Stimulated activated naive B cell treated with anti-CD40 and anti-IgM and Interleukin-4, amounts not matched to agents 10 μg/mL and 1 μg/mL and 100 μg/mL, for 72 hours (primary cell): ENCODE measurements at places on chromosomes 16 and 17.

DNA sequence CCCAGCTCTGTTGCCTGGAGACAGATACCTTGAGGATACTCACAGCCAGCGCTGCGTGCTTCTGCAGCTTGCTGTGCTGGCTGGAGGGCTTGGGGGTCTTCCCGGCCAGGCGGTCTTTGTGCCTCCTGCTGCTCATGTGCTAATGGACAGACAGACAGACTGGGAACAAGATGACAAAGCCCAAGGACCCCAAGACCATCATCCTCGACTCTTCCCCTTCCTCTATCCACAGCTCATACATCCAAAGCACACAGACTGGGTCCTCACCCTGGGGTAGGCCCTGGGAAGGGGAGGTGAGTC, 7.7 kb downstream of the NKIRAS2 start:
- DNase-seq: no peak

DNA sequence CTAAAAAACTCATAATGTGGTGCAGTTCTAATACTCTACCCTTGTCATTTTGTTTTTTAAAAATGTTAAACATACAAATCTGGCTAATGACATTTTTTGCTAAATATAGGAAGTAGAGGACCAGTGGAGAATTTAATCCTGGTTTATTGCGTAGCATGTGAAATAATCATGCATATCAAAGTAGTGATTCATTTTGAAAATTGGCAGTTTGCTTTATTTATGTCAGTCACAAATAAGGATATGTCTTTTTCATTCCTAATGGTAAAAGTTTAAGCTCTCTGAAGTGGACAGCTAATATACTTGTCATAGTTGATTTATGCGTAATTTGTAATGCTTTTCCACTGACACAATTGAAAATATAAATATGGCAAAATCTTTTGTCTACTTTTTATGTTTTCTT, 224.2 kb downstream of the BCAS3 start:
- no peak for DNase-seq

- DNase-seq: no peak
Observed at GRCh38 chr16:54411544-54411943, 125.0 kb upstream of the IRX3 start.

DNA sequence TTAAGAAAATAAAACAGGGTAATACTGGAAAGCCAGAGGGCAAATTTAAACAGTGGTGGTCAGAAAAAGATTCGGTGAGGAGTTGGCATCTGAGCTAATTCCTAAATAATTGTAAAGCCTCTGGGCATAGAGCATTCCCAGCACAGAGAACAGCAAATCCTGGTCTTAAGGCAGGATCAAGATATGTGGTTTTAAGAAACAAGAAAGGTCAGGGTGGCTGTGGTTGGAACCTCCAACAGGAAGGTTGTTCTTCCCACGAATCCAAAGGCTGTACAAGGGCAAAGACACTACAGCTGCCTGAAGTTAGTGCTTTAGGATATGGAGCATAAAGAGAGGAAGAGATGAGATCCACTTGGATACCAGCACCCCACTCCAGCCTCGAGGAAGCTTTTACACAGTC, 114.6 kb downstream of the ZNF18 start:
- no peak for DNase-seq

GRCh38 chr17:76032073-76032779, 5.1 kb upstream of the EVPL start:
- DNase-seq: no peak

DNA sequence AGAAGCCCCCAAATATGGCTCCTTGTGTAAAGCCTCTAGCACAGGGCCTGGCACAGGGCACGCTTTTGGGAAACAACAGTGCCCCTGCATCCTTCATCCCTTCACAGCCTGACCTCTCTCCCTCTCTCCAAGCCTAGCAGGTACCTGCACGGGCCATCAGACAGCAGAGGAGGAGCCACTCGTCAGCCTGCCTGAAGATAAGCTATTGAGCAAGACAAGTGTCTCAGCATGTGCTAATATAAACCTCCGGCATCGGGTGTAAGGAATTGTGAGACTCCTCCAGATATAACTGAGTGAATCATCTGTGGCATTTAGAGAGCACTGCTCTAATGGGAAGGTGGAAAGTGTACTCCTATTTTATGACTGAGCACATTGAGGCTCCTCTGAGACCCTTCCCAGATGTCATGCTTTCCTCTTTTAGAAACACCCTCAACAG, 38.3 kb downstream of the TBX4 start:
- no peak for DNase-seq

DNA sequence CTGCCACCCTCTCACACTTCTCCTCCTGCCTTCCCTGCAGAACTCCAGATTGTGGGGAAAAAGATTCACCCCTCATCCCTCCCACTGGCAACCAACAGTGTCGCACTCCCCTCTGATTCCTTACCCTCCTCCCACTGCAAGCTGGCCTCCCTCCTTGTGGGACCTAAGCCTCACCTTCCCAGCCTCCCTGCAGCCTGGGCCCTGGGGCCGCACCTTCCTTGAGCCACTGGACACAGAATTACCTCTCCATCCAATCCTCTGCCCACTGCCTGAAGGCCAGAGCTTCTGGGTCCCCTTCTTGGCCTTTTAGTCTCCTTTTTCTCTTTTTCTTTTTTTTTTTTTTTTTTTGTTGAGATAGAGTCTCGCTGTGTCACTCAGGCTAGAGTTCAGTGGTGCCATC, 33.9 kb downstream of the NGFR start:
- no peak for DNase-seq

- no peak for DNase-seq
Observed at GRCh38 chr16:1177053-1177452, 24.1 kb downstream of the CACNA1H start.

- no peak for DNase-seq
Observed at GRCh38 chr17:7932483-7932891, 481 bp downstream of the CNTROB start.

GRCh38 chr17:47615766-47616424, 33.8 kb upstream of the KPNB1 start:
- DNase-seq: no peak

- DNase-seq: no peak
Observed at GRCh38 chr16:8849411-8850011, 19.3 kb downstream of the CARHSP1 start.

DNA sequence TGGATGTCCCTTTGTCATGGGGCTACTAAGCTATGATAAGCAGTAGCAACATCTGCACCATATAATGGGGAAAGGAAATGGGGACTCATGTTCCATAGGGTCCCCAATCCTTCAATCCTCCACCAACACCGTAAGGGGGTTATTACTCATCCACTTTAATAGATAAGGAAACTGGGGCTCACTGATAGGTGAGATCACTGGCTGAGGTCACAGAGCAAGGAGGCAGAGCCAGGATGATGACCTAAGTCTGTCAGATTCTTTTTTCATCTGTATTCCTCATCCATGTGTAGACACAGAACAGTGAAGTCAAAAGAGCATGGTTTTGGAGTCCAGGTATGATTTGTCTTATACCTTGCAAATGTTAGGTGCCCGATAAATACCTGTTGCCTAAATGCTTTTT, 10.5 kb upstream of the ADAMTS18 start:
- DNase-seq: no peak
